ENCODE measurements at places on chromosomes 2 and 18.

DNA sequence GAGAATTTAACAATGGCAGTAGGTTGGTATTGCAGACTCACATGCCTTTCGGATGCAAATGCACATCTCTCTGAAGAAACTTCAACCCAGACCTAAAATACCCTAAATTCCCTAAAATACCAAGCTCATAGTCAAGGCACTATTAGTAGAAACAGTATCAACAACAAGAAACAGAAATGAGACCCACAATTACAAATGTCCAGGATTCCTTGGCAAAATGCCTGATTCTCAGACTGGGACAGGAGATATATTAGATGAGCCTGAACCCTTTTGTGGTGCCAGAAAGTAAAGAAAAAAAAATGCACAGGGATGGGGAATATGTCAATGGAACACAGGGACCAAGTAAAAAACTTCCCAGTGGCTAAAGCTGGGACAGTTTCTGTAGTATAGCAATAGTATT lies 77.2 kb downstream of the NAT8 start:
- no peak for DNase-seq

- DNase-seq = no peak
These were observed 57.9 kb downstream of the ARHGEF33 start for GRCh38 chr2:38947241-38948239.

- no peak for DNase-seq
These were observed 68.6 kb downstream of the CCDC138 start for GRCh38 chr2:108855194-108855593.

DNA sequence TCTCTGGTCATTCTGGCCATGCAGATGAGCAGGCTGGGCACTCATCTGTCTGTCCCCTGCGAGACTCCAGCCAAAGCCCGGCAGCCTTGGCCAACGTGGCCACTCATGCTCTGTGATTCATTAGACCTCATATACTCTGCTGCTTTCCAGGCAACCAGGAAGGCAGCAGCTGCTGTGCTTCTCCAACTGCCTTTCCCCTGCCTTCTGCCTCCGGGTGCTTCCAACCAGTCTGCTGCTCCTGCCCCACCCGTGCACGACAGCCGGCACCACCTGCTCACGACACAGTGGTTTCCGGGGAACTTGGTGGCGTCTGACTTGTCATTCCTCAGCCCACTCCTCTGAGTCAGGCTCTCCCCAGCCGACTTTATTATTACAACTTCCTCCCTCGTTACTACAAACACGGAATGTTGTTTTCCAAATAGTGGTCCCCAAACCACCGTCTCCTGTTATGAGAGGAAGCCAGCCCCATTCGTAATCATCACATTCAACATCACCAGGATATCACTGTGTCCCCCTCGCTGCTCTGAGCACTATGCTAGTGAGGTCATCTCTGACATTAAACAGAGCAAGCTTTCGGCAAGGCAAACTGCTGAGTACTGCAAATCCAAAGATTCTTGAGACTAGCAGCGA lies 392.4 kb downstream of the ALK start:
- no peak for DNase-seq

DNA sequence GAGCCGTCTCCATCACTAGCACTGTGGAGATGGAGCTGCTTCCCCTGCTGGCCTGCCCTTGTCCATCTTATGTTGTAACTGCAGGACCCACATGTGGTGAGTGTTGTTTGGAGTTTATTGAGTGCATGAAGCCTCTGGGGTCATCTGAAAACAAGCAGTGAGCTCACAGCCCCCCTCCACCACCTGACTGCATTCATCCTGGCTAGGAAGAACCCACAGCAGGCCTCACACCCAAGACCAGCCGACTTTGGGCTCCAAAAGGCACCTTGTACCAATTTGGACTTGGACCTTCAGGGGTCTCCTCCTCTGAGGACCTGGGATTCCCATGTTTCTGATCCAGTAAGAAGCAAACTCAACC lies 116.1 kb downstream of the TWIST2 start:
- DNase-seq = no peak

DNA sequence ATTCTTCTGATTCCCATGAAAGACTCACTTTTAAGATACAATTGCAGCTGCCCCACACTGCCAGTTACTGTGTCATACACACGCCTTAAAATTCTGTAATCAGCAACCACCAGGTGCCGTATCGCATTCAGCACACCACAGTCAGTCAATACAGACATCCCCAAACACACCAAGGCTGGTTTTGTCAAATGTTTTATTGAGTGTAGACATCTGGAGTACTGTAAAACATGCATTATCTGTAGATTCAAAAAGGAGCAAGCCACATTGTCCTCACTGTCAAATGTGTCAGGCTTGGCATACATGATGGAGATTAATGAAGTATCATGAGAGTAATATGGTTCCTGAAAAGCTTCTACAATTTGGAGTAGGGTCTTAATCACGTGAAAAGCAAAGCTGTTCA lies 109.7 kb upstream of the SP3 start:
- no peak for DNase-seq
